ENCODE measurements at places on chromosomes 12 and 14. TPM values are rescaled to one million over a fixed set of nuclear protein-coding genes. Genes with fewer than 3 reads are reported as not detected.

- no peak for DNase-seq
These were observed 118.8 kb downstream of the SCARB1 start for GRCh38 chr12:124744659-124745464.

GRCh38 chr12:44875954-44876543 is at the start of gene NELL2:
TSS of gene NELL2 (minus strand) at chr12:44876315. CDS start at chr12:44875869, 446 bp downstream.
- no peak for DNase-seq

DNA sequence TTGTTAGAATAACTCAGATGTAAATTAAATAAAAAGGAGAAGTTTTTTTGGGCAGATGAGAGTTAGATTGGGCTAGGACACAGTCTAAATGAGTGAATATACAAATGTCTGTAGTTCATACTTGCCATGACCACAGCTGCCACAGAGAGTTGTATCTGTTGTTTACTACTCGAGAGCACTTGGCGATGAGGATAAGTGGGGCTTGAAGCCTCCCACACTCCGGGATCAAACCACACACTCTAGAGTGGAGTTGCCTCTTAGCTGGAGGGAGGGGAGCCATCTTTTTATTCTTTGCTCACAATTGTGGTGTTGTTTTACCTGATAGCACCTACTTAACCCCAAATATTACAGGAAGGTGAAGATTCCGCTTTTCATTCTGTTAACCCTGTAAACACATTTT is 27.5 kb downstream of the BEST3 start:
- DNase-seq: no peak

DNA sequence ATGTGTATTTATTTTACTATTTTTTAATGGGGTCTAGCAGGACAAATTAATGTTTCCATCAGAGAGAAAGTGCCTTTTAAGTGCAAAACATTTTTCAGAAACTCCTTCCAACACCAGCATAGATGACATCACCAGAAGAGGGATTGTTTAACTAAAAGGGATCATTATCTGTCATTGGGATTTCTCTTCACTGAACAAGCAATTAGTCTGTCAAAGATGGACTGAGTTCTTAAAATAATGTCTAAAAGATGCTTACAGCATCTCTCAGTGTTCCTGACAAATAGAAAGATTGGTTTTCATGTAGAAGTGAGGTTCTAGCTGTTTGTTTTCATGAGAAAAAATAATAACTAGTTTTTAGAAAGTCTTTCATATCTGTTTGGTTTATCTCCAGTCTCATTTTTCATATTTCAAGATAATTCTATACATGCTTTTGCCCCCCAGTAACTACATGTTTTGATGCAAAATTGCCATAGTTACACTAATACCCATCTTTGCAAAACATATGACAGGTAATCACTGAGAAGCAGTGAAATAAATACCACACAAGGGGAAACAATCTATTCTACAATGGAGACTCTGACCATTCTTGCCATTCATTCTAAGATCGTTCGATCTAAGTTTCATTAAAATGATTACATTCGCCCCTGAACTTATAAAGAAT is 850.3 kb downstream of the GALC start:
- no peak for DNase-seq

GRCh38 chr14:29235991-29236390 is 469.4 kb downstream of the FOXG1 start:
- no peak for DNase-seq

- DNase-seq: no peak
These were observed 127.7 kb downstream of the SNAPC1 start for GRCh38 chr14:61889914-61890351.

- no peak for DNase-seq
These were observed 21.0 kb downstream of the KTN1 start for GRCh38 chr14:55600784-55601561.

- DNase-seq: no peak
These were observed 97.2 kb downstream of the ZC3H14 start for GRCh38 chr14:88660056-88660455.

GRCh38 chr12:97464385-97465321 is 2.0 kb downstream of the RMST start:
- no peak for DNase-seq

DNA sequence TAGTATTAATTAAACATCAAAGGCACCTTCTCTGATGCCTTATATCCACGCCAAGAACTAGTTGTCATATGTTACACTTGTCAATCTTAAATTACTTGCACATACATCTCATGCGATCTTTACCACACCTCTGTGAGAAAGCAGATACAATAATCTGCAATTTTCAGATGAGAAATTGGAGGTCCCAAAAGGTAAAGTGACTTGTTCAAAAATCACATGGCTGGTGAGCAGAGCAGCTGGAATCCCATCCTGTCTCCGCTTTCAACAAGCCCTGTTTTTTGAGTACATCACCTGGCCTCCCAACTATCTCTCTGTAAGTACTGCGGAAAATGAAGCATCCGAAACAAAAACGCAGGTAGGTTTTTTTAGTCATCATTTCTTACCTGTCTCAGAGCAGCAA is 203.4 kb upstream of the FOXN3 start:
- DNase-seq: no peak

DNA sequence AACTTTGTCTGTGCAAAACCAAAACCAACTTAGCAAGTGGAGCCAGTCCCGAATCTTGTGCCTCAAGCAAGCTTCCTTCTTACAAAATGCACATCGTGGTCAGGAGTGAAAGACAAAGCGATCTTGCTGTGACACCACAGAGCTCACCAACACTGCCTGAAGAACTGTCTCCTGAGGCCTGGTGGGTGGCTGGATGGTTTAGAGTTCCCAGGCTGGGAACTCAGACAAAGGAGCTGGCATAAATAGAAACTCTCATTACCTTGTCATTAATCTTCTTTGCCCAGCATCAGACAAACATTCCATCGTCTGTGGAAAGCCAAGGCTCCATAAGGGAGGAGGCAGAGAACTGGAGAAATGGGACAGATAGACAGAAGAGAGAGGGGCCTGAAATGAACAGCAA is 144.8 kb downstream of the KCNA5 start:
- no peak for DNase-seq

GRCh38 chr12:110109037-110109836 is 14.9 kb upstream of the IFT81 start:
- no peak for DNase-seq

DNA sequence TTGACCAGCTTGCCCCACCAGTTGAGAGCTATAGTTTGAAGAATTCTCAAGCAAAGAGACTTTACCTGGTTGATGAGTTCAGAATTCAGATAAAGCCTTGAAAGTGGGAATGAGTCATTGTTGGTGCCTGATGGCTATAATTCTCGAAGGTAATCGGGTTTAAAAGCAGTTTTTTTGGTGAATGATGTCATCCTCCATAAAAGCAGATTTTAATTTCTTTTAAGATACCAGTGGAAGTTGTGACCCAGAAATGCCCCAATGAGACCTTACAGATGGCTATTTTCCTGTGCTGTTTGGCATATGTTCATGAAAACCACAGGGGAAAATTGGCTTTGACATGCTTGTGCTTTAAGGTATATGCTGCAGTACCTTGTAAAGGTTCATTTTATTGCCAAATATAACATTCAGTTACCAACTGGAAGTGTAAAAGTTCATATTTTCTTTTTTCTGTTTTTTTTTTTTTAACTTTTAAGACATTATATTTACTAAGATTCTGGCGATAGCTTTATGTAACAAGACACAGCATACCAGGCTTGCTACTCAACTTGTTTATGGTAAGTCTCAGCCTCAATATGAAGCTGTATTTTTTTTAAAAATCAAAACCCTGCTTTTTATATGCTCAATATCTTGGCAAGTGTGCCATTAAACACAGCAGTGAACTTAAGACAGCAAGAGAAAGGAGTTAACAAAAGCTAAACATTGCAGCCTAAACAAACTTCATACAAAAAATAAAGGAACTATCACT is 119.3 kb downstream of the LMNTD1 start:
- DNase-seq: no peak

- DNase-seq: peak; percentile 9
These were observed 30.7 kb downstream of the GUCY2C start for GRCh38 chr12:14665354-14666348.

DNA sequence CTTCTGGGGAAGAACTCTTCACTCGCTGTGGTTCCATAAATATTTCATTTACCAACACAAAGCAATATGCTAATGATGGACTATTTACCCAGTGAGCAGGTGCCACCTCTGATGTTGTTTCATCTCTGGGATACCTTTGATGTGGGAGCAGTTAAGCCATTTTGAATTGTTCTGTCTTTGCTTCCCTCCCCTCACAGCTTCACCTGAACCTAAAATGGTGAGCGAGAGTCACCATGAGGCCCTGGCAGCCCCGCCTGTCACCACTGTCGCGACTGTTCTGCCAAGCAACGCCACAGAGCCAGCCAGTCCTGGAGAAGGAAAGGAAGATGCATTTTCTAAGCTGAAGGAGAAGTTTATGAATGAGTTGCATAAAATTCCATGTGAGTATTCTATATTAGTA is 352.7 kb downstream of the SYT1 start:
- no peak for DNase-seq

DNA sequence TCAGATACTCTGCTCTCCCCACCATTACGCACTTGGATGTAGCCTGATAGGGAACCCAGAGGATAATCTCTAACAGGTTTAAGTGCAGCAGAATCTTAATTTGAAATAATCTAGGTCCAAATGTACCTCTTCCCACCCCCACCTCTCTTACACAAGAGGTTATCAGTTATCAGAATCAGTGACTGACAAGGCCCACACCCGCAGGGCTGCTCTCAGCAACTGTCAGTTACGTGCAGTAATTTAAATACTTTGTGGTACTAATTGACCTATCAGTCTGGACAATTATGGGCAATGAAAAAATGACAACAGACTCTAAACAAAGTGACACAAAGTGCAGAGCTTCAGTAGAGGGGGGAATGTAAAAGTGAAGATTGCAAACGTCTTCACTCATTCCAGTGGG is 74.0 kb downstream of the CLIP1 start:
- DNase-seq: no peak

GRCh38 chr12:88578276-88579160 is 1.8 kb downstream of the KITLG start:
- DNase-seq: no peak

- DNase-seq: no peak
These were observed 207.4 kb upstream of the SSTR1 start for GRCh38 chr14:38000340-38000739.

GRCh38 chr12:19430988-19431387 is 8.3 kb upstream of the AEBP2 start:
- no peak for DNase-seq

DNA sequence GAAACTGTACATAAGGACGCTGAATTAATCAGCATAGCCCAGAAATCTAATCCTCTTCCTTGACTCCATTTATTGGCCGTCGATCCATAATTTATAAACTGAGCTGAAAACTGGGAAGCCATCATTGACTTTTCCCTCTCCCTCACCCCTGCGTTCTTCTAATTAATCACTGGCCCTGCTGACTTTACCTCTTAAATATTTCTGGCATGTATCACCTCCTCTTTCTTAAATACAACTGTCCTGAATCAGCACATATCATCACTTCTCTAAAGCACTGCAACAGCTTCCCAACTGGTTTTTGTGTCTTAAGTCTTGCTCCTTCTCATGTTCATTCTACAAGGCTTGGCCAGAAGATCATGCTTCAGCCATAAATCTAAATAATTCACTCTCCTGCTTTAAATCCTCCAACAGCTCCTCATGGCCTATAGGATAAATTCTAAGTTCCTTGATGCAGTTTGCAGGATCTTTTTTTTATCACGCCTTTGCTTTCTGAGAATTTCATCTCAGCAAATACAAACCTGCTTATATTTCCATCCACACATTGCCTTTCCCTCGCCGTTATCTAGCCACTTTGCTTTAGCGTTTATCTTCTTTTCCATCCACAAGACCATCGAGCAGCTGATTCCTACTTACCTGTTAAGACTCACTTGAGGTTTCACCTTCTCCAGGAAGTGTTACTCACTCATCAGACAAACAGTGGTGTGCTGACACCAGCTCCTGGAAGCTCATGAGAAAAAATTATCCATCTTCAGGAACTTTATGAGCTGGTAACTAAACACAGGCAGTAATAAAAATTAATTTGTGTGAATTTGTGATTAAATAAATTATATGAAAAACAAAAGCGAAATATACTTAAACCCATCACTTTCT is 295.6 kb upstream of the FLRT2 start:
- DNase-seq: no peak

DNA sequence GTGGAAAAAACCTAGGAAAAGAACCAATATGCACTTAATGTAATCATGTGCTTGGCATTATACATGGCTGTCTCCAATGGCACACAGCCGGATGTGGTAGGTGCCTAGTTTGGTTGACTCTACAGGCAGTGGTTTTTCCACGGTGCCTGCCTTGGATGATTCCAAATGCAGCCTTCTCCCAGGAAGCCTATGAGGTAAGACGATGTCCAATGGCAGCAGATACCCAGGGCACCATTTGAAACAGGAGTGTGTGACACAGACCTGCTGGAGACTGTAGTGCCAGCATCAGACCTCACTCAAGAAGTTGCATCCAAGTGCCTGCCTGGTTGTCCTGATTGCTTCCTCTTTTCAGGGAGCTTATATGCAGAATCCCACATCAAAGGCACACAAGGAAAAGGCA is 88.0 kb upstream of the VASH1 start:
- DNase-seq: no peak

Gene HRK
- not detected for total RNA-seq

Gene NRIP2
- not detected for total RNA-seq

Gene B4GALNT3
- 0.44 TPM for total RNA-seq

Gene ENDOU
- not detected for total RNA-seq

Gene IGFBP6
- total RNA-seq: 55.3 TPM

Gene SETD3
- total RNA-seq: 44.8 TPM

Gene GARIN6
- total RNA-seq: not detected

Gene DEGS2
- total RNA-seq: not detected

Gene NABP2
- total RNA-seq: 26.7 TPM

Gene RFX4
- not detected for total RNA-seq

Gene RESF1
- 190 TPM for total RNA-seq

Gene STAC3
- 0.58 TPM for total RNA-seq

Gene OTUB2
- total RNA-seq: 5.7 TPM

Data from glomerular endothelial cell (primary cell).